ENCODE measurements at places on chromosomes 7 and 10. TPM values are rescaled to one million over a fixed set of nuclear protein-coding genes. Genes with fewer than 3 reads are reported as not detected.

DNA sequence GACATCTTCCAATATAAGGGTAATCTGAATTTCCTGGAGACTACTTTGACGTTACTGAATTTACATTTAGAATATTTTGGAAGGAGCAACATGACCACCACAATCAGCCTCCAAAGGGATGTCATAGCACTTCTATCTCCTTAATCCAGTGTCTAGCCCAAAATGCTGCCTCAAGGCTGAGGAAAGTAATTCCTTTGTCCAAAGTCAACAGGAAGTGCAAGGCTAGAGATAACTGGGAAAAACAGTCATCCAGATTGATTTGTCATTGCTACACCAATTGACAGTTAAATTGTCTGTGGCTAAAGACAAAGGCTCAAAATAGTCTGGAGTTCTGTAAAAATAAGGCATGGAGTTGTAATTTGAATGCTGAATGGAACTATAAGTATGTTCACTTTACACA, 3.9 kb upstream of the TFPI2 start:
- DNase-seq = no peak

- DNase-seq = peak; percentile 38
These were observed 190.1 kb upstream of the SLC26A5 start for GRCh38 chr7:103636153-103636552.

GRCh38 chr7:137080516-137081203, 212.2 kb downstream of the CHRM2 start:
- DNase-seq = no peak

- no peak for DNase-seq
These were observed 87.5 kb downstream of the FAM204A start for GRCh38 chr10:118254654-118255053.

DNA sequence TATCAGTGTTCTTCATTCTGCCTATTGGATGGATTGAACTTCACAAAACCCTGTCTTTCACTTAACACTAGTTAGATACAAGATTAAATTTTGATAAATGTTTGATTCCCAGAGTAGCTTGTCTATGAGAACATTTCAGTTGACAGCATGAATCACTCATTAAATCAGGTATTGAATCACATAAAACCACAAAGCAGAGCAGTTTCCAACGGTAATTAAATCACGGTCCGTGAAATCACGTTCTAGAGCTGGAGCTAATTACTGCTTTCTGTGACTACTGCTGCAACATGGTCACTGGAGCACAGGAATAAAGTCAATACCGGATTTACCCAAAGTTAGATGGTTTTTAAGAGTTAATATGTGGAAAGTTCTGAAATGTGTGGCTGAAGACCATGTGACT, 257.8 kb upstream of the PCDH15 start:
- no peak for DNase-seq

- DNase-seq = no peak
These were observed 101.6 kb downstream of the C10orf90 start for GRCh38 chr10:126568809-126569385.

DNA sequence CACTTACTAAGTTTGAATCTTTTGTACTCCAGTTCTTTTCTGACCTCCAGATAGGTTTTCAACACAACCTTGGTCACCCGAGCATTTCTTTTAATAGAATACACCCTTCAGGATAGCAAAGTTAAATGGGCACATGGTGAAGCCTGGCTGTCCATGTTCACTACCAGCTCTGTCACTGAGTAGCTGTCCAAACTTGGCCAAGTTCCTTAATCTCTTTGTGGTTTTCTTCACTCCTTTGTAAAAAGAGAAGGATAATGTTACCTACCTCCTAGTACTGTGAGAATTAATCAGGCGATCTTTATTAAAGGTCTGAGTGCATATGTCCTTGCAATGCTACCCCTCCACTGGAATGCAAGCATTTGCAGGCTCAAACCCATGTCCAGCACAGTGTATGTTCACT, 128.1 kb upstream of the PTPRZ1 start:
- DNase-seq = peak; percentile 67

GRCh38 chr7:17305387-17306171, 7.1 kb downstream of the AHR start:
- DNase-seq = no peak

DNA sequence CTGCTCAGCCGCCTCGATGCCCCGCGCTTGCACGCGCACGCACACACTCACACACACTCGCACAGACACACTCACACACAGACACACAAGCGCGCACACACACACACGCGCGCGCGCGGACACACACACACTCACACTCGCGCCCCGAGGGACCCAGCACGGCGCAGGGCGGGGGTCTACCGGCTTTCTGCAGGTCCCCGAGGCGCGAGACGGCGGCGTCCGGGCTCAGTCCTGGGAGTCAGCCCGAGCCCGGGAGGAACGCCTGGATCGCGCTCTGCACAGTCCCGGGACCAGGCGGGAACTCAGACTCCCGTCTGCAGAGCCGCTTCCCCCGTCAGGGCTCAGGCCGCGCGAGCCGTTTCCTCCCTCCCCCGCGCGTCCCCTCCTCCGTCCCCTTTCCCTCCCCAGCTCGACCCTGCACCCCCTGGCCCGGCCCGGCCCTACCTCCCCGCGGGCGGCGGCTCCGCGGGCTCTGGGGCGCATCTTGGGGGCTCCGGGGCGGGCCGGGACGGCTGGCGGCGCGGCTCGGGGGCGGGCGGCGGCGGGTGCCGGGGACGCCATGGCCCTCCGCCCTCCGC, 464 bp downstream of the DENND2A start:
- DNase-seq = no peak

- no peak for DNase-seq
These were observed 411.6 kb downstream of the NEBL start for GRCh38 chr10:20485554-20485953.

DNA sequence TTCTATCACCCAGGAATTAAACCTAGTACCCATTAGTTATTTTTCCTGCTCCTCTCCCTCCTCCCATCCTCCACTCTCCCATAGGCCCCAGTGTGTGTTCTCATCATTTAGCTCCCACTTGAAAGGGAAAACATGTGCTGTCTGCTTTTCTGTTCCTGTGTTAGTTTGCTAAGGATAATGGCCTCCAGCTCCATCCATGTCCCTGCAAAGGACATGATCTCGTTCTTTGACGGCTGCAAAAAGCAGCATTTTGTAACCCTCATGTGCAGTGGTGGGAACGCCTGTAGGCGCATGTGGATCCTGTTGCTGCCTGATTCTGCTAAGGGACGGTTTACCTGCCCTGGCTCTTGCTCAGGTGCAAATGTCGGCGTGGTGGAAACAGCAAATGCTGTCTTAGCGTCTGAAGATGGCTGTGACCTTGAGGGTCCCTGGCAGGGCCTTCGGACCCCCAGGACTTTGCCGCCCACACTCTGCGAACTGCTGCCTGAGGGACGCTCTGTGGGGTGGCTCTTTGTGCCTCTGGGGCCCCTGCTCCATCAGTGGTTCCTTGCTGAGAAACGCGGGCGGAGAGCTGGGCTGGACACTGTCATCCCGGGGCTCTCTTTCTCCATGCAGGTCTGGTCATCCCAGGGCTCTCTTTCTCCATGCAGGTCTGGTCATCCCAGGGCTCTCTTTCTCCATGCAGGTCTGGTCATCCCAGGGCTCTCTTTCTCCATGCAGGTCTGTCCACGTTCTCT, 5.6 kb upstream of the MTG1 start:
- no peak for DNase-seq

- peak; percentile 49 for DNase-seq
These were observed 598 bp downstream of the MCMBP start for GRCh38 chr10:119871881-119872609.

GRCh38 chr10:66639371-66639770, 286.5 kb upstream of the LRRTM3 start:
- peak; percentile 21 for DNase-seq

- no peak for DNase-seq
These were observed 171.0 kb downstream of the PTPN20 start for GRCh38 chr10:47082055-47082784.

- peak; percentile 47 for DNase-seq
These were observed 50.1 kb upstream of the DRGX start for GRCh38 chr10:49446031-49446430.

DNA sequence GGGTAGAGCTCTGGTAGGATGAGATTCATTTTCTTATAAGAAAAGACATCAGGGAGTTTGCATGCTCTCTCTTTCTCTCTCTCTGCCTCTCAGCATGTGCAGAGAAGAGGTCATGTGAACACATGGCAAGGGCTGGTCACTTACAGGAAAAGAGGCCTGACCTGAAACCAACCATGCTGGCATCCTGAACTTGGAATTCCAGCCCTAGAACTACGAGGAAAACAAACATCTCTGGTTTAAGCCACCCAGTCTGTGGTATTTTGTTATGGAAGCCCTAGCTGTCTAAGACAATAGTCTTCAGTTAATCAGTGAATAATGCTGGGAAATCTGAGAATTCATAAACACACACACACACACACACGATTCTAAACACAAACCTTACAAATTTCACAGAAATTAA, 1104.2 kb upstream of the LRRN3 start:
- DNase-seq = no peak

GRCh38 chr10:72418679-72419078, 64.0 kb upstream of the DNAJB12 start:
- DNase-seq = no peak

- DNase-seq = no peak
These were observed 10.8 kb downstream of the COL1A2 start for GRCh38 chr7:94405506-94405905.

GRCh38 chr7:137867289-137867688, 20.5 kb upstream of the DGKI start:
- DNase-seq = no peak

DNA sequence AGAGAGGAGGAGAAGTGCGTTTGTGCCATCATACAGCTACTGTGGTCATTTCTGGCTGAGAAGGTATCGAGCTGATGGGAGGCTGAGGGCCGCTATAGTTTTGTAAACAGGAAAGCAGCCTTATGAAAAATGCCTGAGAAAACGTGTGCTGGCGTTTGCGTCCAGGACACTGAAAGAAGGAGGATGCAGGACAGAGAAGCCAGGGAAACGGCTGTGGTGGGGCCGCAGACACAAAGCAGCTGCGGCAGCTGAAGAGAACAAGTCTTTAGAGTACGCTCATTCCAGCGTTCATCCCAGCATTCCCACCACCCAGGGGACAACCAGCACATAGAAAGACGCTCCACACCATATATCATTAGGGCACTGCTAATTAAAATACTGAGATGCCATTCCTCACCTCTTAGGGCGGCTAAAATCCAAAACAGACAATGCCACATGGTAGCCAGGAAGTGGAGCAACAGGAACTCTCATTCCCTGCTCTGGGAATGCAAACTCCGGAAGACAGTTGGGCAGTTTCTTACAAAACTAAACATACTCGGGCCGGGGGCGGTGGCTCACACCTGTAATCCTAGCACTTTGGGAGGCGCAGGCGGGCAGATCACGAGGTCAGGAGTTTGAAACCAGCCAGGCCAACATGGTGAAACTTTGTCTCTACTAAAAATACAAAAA, 18.4 kb downstream of the GNA12 start:
- DNase-seq = no peak

GRCh38 chr7:102424129-102424551, 9.2 kb upstream of the ORAI2 start:
- DNase-seq = no peak

- no peak for DNase-seq
These were observed 435.2 kb upstream of the ETV1 start for GRCh38 chr7:14424675-14425074.

- DNase-seq = no peak
These were observed 19.0 kb downstream of the STEAP1 start for GRCh38 chr7:90173127-90173844.

GRCh38 chr10:125462845-125463244, 220.1 kb downstream of the TEX36 start:
- DNase-seq = no peak

DNA sequence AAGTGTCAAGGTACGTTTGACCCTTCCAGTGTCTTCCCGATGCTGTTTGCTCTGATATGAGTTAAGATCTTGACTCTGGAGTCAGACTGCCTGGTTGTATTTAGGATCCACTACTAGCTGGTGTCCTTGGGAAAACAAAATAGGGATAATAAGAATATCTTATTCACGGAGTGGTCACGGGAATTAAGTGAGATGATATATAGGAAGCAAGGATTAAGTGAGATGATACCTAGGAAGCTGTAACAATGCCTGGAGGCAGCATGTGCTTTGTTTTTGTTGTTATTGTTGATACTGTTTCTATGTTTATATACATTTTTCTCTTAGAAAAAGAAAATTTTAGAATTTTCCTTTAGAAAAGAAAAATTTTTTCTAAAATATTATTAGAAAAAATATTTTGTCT, 87.0 kb downstream of the LYZL1 start:
- no peak for DNase-seq

- DNase-seq = no peak
These were observed 245.0 kb upstream of the NPY start for GRCh38 chr7:24038993-24039392.

GRCh38 chr7:133854739-133855138, 272.4 kb upstream of the LRGUK start:
- DNase-seq = peak; percentile 35

DNA sequence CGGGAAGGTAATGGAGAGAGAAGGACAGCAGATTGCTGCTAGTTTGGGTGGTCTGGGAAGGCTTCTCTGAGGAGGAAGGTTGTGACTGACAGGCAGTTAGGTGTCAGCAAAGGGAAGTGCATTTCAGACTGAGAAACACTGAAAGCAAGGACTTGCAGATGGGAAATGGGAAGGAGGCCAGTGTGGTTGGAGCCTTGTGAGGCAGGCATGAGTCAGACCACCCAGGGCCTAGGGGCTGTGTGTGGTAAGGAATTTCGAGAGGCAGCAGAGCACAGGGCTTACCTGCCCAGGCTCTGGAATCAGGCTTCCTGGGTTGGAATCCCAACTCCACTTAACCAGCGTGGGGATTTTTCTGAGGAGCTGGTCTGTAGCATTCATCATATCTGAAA, 53.5 kb downstream of the NRF1 start:
- peak; percentile 92 for DNase-seq

DNA sequence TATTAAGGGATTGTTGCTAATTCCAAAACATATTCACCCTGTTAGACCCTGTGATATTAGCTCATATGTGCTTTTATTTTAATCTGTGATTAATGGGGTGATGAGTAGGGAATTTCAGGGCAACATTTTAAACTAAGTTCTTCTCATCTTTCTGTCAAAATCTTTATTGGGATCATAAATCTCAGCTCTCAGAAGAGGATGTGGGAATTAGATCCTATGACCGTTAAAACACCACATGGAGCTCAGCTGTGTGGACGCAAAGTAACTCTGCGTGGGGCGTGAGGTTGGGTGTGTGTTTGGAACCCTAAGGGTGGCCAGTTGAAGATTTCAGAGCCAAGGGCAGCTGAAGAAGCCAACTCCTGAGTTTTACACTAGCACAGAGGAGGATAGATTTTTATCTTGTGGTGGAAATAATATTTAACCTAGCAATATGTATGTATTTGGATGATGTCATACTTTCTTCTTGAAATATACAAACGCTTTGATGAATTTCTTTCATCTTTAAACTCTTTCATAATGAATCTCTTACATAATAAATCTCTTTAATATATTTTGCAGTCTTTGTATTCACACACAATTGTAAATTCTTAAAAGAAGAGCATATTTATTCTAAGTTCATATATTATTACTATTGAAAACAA, 64.4 kb downstream of the EPDR1 start:
- DNase-seq = no peak

GRCh38 chr10:86700851-86701617, 32.7 kb downstream of the LDB3 start:
- no peak for DNase-seq

CRPPA gene
- 4.5 TPM for total RNA-seq

MGMT gene
- total RNA-seq = 11.2 TPM

PLEKHS1 gene
- not detected for total RNA-seq

CRHR2 gene
- not detected for total RNA-seq

MYOZ1 gene
- total RNA-seq = 0.50 TPM

AHR gene
- 101 TPM for total RNA-seq

MKX gene
- total RNA-seq = 13.8 TPM

LRRC4 gene
- total RNA-seq = under 0.01 TPM

PPP1R17 gene
- total RNA-seq = not detected

SPDYE5 gene
- total RNA-seq = not detected

Measured in mammary epithelial cell (primary cell).